ENCODE measurements at places on chromosomes 12 and 14.

DNA sequence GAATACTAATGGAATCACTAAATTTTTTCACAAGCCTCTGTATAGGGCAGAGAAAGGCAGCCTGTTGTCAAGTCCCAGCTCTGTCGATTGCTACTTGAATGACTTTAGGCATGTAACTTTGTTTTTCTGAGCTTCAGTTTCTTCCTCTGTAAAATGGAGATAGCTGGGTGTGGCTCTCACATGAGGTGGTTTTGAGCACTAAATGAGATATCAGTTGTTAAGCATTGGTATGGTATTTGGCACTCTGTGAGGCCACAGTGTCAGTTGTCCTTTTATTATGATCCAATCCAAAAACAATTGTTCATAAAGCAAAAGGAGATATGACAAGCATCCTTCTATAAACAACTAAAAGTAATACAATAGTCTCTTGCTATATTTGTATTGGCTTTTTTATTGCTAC lies 120.6 kb downstream of the DUSP6 start:
- DNase-seq: no peak

DNA sequence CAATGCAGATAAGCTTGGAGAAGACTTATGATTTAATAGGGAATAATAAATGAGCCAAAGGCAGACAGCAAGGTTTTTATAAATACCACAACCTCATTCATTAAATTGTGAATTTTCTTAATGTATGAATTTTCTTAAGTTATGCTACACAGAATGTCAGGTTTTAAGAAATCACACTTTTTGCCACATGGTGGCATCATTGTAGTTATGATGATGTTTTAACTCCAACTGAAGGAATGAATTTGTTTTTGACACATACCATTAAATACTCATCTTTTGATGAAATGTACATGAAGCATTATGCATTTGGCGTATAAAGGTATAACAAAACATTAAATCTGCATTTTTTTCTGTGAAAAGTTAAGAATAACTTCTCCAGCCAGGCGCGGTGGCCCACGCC lies 524.1 kb upstream of the FBXO33 start:
- no peak for DNase-seq

DNA sequence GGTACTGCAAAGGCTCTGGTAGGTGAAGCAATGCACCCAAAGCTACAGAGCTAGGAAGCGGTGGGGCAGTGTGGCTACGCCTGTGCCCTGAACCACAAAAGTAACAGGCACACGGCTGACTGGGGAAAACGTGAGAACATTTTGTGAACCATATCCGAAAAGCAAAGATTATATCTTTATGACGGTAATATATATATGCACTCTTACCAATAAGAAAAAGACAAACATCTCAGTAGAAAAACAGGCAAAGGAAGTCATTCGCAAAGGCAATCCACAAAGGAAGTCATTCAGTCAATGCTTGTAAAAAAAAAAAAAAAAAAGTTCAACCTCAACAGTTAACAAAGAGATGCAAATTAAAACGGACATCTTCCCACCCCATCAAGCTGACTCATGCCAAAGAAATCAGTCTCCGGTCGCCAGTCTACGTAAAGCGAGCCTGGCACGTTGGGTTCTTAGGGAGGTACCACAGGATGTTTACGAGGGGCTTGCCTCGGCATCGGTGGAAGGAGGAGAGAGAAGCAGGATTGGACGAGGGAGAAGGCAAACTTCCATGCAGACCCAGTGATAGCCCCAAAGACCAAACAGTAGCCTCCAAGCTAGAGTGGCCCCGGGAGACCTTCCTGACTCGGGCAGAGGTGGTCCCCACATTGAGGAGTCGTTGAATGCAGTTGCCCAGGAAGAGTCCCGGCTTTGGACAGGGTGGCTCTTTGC lies 39.4 kb upstream of the PPP2R5C start:
- DNase-seq: no peak

DNA sequence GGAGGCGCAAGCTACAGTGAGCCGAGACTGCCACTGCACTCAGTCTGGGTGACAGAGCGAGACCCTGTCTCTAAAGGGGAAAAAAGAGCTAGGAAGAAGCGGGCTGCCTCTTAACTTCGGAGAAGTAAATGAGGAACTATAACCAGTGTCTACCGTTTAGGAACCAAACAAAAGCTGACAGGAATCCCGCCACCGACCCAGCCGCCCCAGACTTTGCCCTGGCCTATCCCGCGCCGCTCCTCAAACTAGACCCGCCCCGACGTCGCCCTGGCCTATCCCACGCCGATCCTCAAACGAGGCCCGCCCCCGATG lies 568 bp upstream of the SIVA1 start:
- no peak for DNase-seq

DNA sequence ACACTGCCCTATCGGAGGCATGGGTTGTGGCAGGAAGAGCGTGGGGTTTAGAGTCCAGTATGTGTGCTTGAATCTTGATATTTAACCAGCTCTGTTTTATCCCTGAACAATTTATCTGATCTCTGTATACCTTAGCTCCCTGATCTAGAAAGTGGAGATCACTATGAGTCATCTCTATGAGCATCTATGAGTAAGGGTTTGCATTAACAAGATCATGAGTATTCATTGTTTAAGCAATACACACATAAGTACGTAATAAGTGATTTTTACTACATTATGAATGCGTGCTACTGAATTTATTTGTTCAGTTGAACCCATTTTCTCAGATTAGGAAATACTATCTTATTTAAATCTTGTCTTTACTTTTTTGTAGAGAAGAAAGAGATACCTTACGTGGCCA lies 49.4 kb downstream of the GPATCH2L start:
- DNase-seq: no peak

- no peak for DNase-seq
Observed at GRCh38 chr14:99260587-99261551, 11.1 kb downstream of the BCL11B start.

Measured in osteocyte (in vitro differentiated cells).